ENCODE measurements at places on chromosomes 1 and 21. TPM values are rescaled to one million over a fixed set of nuclear protein-coding genes. Genes with fewer than 3 reads are reported as not detected.
A peak's percentile ranks its signal among the peaks of the same experiment; 100 is the strongest.

CR1L gene
- total RNA-seq = not detected

LCE1D gene
- 32.8 TPM for total RNA-seq

IGFN1 gene
- 0.57 TPM for total RNA-seq

OLFML2B gene
- total RNA-seq = 5.2 TPM

PRAMEF9 gene
- total RNA-seq = not detected

- DNase-seq = no peak
These were observed 19.6 kb downstream of the UBE4B start for GRCh38 chr1:10052347-10052746.

GRCh38 chr1:77447669-77448068, 165.8 kb downstream of the AK5 start:
- DNase-seq = no peak

GRCh38 chr1:235746245-235746644, 96.7 kb upstream of the GNG4 start:
- no peak for DNase-seq

ABCG1 gene
- total RNA-seq = 36.2 TPM

DNA sequence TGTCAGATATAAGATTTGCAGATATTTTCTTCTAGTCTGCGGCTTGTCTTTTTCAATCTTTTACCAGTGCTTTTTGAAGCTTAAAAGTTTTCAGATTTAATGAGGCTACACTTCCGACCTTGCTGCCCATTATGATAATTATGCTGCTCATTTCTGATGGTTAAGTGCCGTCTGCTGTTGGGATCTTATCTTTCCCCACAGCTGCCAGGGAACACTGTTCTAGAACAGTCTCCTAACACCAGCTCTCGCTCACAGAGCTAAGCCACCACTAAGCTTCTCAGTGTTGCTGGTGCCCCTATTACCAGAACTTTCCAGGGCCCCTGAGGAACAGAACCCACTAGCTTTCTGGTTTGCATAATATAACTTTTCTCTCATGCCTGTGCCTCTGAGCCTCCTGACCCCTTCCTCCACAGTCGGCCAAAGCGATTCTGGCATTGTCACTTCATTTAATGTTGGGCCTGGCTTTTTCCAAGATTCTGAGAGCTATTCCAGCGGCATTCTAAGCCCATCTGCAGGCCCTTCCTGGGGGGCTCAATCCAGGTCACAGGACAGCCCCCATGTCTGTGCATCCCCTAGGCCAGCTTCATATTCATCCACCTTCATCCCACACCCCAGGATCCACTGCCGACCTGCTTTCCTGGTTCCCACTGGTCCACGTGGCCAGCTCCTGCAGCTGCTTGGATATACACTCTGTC, 237.0 kb downstream of the PTPRU start:
- DNase-seq = peak; percentile 41

- DNase-seq = no peak
These were observed 306.4 kb downstream of the HHAT start for GRCh38 chr1:210635108-210635507.

RCSD1 gene
- total RNA-seq = 3.5 TPM

LRRC39 gene
- 0.99 TPM for total RNA-seq

DNA sequence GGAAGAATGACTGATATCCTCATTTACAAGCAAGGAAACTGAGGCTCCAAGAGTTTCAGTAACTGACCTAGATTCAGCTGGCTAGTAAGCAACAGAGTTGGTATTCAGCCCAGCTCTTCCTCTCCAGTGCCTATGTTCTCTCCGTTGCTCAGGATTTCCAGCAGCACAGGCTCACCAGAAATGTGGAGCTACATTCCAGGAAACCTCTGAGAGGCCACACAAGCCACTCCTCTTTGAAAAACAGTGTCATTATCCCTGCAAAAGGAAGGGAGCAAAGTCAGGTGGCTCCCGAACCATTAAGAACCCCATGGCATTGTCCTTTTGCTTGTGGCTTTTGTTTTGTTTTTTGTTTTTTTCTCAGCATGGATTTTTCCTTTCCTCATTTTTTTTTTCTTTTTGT, 40.6 kb upstream of the DUSP10 start:
- DNase-seq = no peak

DNA sequence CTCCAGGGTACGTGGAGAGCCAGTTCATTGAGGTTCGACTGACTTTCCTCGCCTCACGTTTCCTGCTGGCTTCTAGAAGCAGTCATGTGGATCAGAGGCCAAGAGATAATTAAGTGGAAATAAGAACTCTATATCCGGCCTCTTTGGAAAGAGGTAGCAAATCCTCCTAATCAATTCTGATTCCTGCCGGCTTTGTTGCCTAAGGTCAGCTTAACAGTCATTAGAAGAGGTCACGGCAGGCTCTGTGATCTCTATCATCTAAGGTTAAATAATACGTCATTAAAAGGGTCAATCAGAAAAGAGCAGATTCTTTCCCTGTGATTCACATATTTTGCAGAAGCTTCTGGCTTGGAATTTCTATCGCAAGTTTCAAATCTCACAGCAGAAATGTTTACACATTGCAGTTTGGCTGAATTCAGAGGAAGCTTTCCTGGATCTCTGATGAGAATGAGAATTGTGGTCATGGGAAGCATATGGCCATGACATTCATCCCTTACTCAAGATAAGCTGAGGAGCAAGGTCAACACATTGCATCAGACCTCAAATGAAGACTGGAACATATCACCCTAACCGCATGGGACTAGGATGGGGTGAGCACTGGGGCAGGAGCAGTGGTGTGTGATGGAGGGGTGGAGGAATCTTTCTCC, 189.4 kb downstream of the PBX1 start:
- no peak for DNase-seq

RAB25 gene
- 172 TPM for total RNA-seq

DNA sequence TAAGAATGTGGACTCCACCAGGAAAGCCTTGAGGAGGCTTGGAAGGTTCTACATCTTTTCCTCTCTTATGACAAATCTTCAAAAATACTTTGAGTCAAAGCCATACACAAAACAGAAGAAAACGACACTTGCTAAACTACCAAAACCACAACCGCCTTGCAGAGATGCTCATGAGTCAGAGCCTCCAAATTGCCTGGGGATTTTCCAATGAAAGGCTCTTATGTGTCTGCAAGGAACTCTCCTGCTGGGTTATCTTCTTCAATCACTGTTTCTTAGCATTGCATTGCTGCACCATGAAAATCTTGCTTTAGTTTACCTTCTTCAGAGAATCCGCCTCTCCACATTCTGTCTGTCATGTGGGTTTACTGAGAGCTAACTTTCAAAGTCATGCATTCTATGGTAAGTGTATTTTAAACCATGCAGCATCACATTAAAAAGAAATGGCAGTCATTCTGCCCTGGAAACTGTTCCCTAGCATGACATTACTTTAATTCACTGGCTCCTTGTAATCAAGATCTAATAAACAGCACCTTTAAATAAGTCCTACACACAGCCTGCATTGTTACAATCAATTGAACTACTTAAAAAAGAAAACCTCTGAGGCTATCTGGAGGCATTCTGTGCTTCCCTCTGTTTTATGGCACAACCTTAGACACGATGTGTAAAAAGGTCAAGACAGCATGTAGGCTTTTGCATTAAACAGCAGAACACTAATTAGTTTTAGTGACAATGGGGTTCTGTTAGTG, 210.0 kb upstream of the FOXD3 start:
- DNase-seq = no peak

DNA sequence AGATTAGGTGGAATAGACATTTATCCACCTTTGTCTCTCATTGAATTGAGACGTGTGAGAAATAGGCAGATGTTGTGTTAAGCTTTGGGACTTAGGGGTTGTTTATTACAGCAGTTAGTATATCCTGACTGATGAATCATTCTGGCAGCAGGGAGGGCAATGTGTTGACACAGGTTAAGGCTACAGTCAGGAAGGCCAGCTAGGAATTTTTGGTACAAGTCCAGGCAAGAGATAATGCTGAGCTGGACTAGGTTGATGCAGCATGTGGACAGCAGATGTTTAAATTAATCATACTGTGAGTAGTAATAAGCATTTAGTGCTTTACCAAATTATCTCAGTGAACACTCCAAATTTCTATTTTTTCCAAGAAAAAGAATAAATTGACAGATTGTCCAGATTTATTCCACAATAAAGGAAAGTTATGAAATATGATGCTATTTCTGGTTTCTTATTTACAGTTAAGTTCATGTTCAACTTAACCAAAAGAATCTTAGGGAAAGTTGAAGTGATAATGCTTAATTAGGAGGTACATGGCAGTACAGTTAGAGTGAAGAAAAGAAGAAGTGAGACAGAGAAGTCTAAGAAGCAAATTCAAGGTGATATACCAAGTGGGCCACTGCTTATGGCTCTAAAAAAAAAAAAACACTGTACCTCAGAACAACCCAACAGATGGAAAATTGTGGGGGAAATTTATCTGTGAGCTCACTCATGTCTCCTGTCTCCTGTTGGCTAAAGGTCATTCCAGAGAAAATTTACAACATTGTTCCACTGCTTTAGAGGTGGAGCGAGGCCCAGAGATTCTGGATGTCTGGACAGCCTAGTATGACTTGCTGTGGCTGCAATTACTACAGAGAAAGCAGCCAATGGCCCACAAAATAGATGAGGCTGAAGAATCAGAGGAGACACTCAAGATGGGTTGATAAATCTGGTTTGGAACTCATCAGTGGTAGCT, 102.7 kb upstream of the C21orf91 start:
- no peak for DNase-seq

- no peak for DNase-seq
These were observed 1.6 kb upstream of the SRSF4 start for GRCh38 chr1:29183287-29183686.

DNA sequence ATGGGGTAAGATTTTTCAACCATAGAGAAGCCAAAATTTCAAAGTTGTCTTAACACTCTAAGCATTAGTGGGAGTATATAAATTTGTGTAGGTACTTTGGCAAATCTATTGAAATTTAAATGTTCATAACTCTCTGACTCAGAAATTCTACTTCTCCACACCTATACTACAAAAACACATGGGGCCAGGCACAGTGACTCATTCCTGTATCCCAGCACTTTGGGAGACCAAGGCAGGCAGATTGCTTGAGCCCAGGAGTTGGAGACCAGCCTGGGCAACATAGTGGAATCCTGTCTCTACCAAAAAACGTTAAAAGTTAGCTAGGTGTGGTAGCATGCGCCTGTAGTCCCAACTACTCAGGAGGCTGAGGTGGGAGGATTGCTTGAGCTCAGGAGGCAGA, 41.3 kb upstream of the RAVER2 start:
- no peak for DNase-seq

- no peak for DNase-seq
These were observed 89.4 kb downstream of the SDCCAG8 start for GRCh38 chr1:243345205-243345604.

GRCh38 chr21:14121719-14122118, 89.0 kb downstream of the LIPI start:
- DNase-seq = no peak

DNA sequence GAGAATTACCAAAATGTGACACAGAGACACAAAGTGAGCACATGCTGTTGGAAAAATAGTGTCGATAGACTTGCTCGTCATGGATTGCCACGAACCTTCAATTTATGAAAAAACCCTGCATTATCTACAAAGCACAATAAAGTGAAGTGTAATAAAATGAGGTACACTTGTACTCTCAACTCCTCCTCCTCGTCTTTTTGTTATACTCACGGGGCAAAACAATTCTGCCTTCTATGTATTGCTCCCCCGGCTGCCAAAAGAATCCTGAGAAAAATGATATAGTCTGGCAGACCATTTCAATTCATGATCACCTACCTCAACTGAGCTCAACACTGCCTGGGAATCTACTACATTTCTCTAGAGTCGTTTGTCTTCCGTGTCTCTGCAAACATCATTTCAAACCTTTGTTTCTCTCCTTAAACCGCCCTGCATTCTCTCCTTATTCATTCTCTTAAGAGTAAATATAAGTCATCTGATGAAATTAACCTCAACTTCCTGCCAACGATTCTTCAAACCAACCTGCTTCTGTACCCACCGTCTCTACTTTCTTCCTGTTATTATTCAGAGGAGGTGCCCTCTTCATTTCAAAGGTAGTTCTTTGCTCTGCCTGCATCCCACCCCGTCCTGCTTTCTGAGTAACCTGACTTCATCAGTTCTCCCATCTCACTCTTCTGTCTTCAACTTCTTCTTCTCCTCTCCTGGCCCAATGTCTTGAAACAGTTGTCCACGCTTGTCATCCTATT, 12.9 kb upstream of the IL19 start:
- DNase-seq = no peak

ZNF124 gene
- total RNA-seq = 14.9 TPM

DCDC2B gene
- total RNA-seq = not detected

GRCh38 chr1:224791362-224791941, 138.0 kb upstream of the DNAH14 start:
- DNase-seq = no peak

GRCh38 chr21:41167348-41168342, at the start of gene BACE2:
Gene BACE2 (plus strand): TSS chr21:41168160. CDS start chr21:41168264, 104 bp downstream.
- DNase-seq = peak; percentile 89

DNA sequence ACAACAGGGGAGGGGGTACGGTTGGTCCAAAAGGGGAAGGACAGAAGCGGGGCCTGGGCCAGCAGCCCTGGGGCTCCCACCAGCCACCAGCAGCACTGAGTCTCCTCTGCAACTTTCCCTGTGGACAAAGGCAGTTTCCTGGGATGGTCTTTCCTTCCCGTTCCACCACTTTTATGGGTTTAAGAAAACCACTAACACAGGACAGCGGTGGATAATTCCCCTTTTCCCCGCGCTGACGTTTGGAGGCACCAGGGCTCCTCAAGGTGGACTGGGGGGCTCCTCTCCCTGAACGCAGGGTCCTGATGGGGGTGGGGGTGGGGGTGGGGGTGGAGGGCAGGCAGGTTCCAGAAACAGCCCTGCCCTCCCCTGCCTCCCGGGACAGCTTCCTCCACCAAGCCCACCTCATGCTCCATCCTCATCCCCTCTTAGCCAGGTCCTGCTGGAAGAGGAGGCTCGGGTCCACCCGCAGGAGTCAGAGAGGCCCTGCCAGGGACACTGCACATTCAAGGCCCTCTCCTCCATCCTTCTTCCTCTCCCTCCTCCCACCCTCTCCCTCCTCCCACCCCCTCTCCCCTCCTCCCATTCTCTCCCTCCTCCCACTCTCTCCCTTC, 4.8 kb upstream of the COL6A1 start:
- no peak for DNase-seq

GRCh38 chr1:36585569-36586548, 103.1 kb upstream of the CSF3R start:
- no peak for DNase-seq

- no peak for DNase-seq
These were observed 487.6 kb upstream of the CAMK1G start for GRCh38 chr1:209095627-209096595.

DNA sequence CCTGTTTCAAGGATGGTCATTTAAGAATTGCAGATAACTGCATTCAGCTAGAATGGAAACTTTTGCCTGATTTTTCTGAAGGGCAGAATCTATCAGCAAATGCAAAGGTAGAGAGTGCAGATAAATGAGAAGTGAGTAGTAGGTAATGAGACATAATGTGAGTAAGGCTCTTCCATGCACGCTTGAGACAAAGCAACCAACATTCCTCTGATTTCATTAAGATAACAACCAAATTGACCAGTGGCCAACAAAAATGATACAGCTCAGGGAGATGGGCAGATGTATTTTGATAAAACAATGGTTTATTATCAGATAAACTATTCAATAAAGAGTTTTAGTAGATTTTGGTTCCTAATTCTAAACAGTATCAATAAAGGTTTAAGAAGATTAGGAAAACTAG, 404.4 kb upstream of the PBX1 start:
- no peak for DNase-seq

RHD gene
- not detected for total RNA-seq

- DNase-seq = no peak
These were observed 37.1 kb upstream of the SLC30A10 start for GRCh38 chr1:219965285-219966070.

GRCh38 chr1:204426971-204427701, 15.5 kb upstream of the PPP1R15B start:
- DNase-seq = no peak

TTC22 gene
- 59.7 TPM for total RNA-seq

- DNase-seq = no peak
These were observed 5.2 kb upstream of the SEMA4A start for GRCh38 chr1:156148216-156148615.
